ENCODE measurements at places on chromosomes 5 and 9.

GRCh38 chr5:99004960-99005359, 76.2 kb upstream of the CHD1 start:
- no peak for DNase-seq

DNA sequence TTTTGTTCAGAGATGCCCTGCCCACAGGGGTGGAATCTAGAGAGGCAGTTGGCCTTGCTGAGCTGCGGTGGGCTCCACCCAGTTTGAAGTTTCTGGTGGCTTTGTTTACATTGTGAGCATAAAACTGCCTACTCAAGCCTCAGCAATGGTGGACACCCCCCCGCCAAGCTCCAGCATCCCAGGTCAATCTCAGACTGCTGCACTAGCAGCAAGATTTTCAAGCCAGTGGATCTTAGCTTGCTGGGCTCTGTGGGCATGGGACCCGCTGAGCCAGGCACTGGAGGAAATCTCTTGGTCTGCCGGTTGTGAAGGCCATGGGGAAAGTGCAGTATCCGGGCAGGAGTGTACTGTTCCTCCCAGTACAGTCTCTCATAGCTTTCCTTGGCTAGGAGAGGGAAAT, 55.5 kb downstream of the MINAR2 start:
- no peak for DNase-seq

GRCh38 chr9:132372177-132373095, 17.6 kb upstream of the SETX start:
- DNase-seq = no peak

DNA sequence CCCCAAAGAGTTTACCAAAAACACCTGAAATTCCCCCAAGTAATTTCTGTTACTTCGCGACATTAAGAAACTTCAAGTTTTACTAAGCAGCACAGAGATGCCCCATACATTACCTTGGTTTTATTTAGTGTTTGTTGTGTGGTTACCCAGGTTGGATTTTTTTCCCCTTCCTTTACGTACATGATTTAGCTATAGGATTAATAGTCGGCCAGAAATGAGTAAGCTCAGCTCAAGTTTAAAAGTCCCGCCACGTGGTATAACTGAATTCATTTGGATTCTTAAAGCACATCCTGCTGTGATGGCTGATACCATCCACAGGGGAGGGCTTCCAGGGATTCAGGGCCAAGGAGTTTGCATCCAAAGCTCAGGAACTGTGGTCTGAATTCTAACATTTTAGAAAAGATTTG, 75.9 kb downstream of the DAP start:
- no peak for DNase-seq

GRCh38 chr5:3220638-3221288, 374.9 kb upstream of the IRX1 start:
- DNase-seq = no peak

DNA sequence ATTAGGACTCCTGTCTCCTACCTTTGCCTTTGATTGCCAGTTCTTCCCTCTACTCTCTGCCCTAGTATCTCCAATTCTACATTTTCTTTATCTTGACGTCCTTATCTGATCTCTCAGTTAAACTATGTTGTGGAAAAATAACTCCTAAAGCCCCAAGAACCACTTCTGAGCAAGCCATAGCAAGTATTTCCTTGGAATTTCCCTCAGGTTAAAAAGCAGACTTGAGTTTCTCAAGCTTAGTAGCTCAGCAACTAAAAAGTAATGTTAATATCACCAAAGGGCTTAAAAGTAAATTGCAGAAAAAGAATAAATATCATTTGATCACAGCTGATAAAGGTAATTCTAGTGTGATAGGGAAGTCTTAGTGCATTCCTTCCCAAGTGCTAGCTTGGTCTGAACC, 13.2 kb upstream of the HSPB3 start:
- no peak for DNase-seq

DNA sequence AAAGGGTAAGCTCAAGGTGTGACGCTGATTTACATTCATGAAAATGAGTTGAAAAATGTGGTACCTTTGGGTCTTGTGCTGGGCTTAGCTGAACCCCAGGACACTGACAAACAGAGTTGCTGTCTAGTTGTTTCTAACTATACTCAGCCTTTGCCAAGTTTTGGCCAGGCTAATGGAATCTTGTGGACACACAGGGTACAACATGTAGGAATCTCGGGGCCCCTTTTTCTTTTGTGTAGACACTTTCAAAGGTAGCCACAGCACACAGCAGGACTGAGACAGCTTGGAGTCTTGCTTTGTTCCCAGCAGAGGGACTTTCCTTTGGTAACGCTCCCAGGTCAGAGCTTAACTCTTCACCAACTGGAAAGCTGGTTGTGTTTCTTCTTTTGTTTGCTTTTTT, 7.8 kb downstream of the LIX1 start:
- no peak for DNase-seq

- DNase-seq = peak; percentile 45
These were observed 887 bp upstream of the MAP3K1 start for GRCh38 chr5:56814361-56814962.

DNA sequence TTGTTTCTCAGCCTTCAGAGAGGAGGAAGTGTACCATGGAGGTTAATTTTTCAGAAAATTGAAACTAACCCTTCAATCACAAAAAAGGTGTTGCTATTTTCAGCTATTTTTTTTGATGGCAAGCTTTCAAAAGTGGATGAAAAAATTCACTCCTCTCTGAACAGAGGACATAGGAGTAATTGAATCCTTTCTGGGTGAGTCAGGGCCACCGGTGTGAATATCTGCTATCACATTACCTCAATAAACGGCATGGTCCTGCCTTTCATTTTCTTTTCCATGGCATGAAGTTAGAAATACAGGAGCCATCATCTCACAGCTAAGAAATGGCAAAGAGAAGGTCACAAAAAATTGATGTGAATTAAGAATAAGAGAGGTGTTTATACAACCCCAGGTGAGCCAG, 90.2 kb upstream of the CCDC112 start:
- DNase-seq = no peak

DNA sequence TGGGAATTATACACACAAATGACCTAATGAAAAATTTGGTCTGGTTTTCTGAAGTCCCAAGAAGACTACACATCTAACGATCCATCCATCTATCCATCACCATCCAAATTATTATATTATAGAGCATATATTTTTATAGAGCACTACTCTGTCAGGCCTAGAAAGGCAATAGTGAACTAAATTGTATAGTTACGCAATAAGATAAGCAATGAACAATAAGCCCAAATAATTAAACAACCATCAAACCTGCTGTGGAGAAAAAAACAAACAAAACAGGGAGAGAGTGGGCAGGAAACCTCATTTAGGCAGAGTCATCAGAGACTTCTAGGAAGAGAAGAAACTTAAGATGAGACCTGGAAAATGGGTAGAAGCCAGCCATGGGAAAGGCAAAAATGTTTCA, 59.7 kb downstream of the MTX3 start:
- DNase-seq = no peak

- DNase-seq = no peak
These were observed 33.0 kb upstream of the PWWP2A start for GRCh38 chr5:160152287-160152686.

GRCh38 chr5:38330207-38330606, 71.8 kb downstream of the EGFLAM start:
- no peak for DNase-seq

DNA sequence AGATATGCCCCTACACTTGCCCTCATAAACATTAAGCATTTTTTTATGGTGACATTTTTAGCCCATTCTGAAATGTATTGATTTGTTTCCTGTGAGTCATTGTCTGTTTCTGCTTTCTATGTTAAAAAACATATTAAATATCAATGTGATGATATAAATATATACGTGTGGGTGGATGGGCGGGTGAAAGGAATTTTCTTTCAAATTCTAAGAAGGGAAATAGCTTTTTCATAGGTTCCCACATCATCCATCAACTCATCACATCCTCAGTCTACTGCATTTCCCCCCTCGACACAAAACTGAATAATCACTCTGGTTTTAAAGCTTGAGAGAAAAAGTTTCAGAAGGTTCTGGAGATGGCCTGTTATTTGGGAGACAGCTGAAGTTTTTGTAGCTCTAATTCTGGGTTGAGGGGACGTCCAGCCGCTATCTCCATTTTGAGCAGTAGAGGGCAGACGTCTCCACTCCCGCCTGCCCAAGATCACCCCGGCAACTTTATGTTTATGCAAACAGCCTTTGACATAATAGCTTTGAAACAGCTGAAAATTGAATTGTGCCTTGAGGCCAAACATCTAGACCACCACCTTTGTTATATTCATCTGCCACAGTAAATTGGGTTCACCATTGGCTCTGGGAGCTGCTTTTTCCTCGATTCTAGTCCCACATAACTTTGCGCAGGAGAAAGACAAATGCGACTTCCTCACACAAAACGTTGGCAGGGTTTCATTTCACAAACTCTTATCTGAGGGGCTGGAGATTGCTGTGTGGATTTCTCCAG, 216.2 kb upstream of the CLINT1 start:
- peak; percentile 1 for DNase-seq

- no peak for DNase-seq
These were observed 55.2 kb downstream of the GLDC start for GRCh38 chr9:6590334-6590733.

- no peak for DNase-seq
These were observed 19.4 kb downstream of the PLPPR1 start for GRCh38 chr9:101047848-101048397.

- DNase-seq = no peak
These were observed 237.2 kb downstream of the ROR2 start for GRCh38 chr9:91712811-91713210.

DNA sequence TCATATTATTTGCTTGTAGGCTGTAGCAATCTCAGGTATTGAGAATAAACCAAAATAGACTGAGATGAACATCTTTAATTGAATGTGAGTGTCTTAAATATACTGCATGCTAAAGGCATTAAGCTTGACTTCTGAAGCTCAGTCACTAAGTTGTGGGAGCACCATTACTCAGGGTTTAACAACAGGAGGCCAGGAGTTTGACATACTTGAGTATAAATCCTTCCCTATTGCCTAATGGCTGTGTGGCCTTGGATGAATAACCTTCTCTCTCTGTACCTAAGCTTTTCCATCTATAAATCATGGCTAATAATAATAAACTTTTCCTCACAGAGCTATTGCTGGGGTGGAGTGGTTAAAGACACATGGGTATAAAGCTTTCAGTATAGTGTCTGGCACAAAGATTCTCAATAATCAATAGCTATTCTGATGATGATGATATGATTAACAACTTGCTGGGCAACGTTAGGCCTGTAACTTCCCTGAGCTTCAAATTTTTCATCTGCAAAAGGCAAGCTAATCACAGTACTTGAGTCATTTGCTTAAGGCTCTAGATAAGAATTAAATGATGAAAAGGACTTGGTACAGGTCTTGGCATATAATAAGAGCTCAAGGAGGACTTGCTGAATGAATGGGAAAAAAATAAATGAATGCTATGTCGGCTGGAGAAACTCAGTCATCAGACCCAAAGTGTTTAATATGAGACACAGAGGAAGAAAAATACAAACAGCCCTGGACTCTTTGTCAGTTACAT, 174.0 kb upstream of the IL12B start:
- DNase-seq = no peak

- no peak for DNase-seq
These were observed 354.9 kb downstream of the DIRAS2 start for GRCh38 chr9:90287567-90288274.

GRCh38 chr5:109907731-109908130, 218.0 kb downstream of the MAN2A1 start:
- no peak for DNase-seq

- no peak for DNase-seq
These were observed 85.0 kb downstream of the MLLT3 start for GRCh38 chr9:20537294-20537693.

DNA sequence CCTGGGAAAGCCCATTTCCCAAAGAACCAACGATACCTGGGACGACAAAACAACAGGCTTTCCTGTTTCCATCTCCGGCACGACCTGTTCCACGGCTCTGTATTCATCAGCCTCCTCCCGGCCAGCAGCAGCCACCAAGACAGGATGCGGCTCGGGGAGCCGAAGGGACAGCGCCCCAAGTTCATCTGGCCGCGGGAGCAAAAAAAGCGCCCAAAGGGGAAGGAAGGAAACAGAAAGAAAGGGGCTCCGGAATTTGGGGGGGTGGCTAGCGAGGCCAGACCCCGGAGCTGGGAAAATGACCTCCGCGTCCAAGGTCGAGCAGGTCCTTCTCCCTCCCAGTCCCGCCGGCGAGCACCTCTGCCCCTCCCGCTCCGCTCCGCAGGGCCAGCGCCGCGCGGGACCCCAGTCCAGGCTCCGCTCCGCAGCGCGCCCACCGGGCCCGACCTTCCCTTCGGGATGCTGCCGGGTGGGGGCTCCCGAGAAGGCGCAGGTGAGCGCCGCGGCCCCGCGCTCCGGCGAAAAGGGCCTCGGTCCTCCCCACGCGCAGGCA, 608 bp downstream of the ELOVL7 start:
- DNase-seq = no peak

- DNase-seq = no peak
These were observed 52.2 kb downstream of the ABHD17B start for GRCh38 chr9:71858812-71859211.

GRCh38 chr9:13719446-13719845, 440.0 kb upstream of the MPDZ start:
- no peak for DNase-seq

GRCh38 chr9:81902626-81903025, 25.6 kb upstream of the SPATA31D4 start:
- no peak for DNase-seq

GRCh38 chr5:180816608-180817534, 14.3 kb upstream of the MGAT1 start:
- DNase-seq = no peak

DNA sequence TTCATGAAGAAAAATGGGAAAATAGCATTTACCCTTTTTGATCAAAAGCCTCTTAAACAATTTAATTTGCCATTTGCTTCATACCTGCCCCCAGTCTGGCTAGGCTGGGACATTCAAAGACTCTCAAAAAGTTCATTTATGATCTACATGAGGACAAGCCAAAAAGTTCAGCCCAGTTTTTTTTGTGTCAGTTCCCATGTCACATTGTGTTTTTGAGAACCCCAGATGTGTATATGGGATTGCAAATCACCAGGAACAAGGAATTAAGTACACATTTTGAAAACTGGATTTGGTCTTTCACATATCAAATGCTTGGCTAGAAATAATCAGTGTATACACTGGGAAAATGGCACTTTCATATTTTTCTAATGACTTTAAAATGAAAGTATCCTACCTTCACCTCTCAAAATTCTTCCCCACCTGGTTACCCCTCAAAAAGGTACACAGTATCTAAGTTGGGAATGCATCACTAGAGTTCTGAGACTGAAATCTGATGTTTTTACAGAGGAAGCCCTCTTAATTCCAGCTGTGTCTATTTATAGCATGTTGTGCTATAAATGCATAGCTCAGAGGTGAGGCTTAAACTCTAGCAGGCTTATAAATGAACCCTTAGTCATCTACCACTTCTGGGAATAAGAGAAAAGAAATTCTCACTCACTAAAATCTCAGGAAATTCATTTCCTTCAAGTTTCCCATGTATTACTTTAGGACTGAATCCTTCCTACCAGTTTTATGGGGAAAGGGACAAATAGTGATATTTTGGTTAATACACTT, 9.3 kb downstream of the STOM start:
- no peak for DNase-seq
